Jurkat, Clone E6-1 (cell line): ENCODE measurements at places on chromosomes 5 and 9.
A peak's percentile ranks its signal among the peaks of the same experiment; 100 is the strongest.

GRCh38 chr5:114678778-114679177 lies 316.9 kb downstream of the KCNN2 start:
- no peak for DNase-seq

DNA sequence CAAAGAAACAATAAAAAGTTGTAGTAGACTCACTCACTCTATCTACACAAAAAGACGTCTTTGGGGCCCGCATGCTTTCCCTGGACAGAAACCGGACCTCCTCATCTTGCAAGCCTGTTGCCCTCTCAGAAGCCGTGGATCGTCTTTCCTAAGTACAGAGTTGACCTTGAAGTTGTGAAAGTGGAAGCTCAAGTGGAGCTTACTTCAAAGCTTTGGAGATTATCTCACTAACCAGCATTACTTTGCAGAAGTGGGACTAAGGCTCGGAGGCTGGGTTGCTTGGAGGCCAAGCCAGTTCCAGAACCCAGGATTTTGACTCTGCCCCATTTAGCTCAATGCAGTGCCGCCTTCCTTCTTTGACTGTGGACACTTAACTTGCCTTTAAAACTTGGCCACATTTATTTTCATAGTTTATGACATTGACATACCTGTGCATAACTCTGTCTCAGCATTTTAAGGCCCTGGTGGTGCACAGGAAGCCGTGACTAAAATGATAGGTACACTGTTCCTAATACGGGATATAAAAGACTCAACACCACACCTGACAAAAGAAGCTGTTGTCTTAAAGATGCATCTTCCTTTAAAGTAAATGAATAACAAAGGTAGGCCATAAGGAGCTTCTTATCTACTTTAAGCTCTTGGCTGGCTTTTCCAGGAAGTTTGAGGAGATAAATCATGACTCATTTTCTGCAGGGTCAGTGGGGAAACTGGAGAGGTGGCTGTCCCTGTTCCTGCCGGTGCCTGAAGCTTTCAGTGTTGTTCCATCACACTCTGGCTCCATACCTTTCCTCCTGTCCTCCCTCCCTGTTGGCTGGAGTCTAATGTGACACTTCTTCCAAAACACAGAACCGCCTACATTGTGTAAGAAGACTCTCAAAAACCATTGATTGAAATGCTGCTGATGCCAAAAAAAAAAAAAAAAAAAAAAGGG lies 10.7 kb downstream of the SLC25A25 start:
- DNase-seq = no peak

GRCh38 chr5:170626507-170627150 lies 122.8 kb downstream of the KCNIP1 start:
- DNase-seq = no peak

GRCh38 chr9:69871118-69871834 lies 50.7 kb downstream of the CFAP95 start:
- DNase-seq = no peak

DNA sequence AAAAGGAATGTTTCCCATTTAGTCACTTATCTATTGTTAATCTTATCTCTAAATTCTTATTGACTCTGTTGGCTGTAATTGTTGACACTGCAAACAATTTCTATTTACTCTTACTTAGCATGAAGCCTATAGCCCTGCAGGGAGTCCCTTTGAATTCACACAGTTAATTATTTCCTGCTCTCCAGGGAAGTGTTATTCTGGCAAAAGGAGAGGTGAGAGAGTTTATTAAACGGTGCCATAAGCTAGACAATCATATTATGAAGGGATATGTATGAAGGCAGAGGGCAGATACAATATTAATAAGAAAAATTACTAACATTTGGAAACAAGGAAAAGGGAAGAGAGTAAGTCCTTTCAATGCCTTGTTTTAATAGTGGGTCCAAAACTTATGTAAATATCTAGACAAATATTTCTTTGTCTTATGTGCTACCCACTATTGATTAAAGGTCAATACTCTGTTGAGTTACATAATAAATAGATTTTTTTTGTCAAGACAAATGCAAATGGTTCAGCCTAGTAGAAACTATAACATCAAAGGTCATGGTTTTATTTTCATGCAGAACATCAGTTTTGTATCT lies 107.1 kb downstream of the CDH18 start:
- no peak for DNase-seq

DNA sequence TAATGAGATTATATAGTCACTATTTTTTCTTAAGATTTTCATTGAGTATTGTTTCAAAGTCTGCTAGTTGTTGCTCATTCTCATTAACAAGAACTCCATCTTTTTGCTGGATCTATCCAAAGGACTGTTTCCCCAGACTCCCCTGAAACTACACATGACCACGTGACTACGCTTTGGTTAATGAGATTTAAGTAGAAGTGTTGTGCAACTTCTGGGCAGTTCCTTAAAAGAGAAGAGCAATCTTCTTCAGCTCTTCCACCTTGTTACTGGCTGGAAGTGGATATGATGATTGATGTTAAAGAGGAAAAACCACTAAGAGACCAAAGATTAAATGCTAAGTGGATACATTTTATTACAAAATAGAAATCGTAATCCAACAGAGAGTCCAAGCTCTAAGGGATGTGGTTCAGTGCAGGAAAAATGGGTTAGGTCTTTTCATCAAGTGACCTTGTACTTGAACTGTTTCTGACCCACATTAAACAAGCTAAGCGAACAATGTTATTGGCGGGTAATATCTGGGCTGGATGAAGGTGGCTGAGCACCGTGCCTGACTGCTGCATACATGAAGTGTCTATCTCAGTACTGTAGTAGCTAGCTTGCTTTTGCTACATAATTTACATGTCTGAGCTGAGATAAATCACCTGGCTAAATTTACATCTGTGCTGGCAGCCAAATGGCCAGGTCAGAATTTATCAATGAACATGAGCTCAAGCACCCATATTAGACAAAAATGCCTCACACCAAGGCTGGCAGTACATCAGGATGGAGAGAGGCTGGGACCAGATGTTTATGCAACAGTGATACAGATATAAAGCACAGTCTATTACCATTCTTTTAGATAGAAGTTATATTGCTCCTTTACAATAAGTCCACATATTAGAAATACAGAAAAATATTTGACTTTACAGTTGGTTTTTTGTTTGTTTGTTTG lies 7.5 kb upstream of the CTNNAL1 start:
- DNase-seq = no peak

DNA sequence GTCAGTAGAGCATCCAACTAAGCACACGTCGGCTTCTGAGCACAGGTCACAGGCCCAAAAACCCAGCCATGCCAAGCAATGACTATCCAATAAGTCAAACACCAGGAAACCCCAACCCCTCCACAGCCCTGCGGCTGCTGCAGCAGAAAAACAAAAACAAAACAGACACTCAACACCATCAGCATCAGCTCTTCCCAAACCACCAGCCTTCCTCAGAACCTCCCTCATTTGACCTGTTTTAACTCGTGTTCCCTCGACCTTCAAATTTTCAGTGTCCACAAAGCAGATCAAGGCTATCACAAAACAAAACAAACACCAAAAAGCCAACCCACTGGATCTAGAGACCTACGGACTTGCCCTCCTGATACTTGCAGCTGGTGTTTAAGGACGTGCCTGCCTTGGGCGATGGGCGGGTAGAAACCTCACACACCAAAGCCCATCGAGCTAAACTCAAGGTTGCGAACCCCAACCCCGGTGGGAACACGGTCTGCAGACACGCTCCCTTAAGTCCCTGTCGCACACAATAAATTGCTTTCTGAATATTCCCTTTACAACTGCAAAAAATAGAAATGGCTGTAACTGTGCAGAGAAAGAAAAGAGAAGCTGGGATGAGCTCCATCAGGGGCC lies 247.1 kb upstream of the ANKRD55 start:
- DNase-seq = no peak

DNA sequence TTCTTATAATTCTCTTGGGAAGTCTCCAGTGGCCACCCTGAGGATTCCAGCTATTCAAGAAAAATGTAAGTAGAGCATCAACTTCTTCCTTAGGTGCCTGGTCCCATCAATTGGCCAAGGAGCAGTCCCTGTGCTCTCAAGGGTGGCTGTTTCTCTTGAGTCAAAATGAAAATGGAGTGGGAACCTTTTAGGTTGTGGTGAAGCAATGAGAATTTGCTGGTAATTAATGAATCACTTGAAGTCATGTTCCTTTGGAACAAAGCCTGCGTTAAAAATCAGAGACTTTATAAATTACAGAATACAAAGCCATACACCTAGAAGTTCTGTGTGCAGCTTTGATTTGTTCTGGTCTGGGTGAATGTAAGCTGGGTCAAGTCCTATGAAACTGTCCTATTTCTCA lies 48.9 kb downstream of the IL31RA start:
- DNase-seq = no peak

- no peak for DNase-seq
Observed at GRCh38 chr9:22157276-22157675, 148.2 kb upstream of the CDKN2B start.

DNA sequence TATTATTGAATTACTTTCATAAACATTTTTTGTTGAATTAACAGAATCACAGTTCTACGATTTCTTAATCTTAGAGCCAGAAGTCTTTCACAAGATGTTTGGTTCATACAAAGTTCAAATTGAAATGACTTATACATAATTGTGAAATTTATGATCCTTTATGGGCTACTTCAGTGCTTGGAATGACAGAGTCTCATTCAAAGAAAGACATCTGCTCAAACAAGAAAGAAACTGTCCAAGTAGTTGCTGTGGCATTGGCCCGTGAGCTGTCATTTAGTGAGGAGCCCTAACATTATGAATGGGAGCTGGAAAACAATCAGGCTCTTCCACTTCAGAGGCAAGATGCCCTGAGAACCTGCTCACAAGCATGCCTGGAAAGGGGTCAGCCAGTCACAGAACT lies 63.4 kb downstream of the AUH start:
- DNase-seq = no peak

GRCh38 chr5:71601222-71602026 lies 14.3 kb downstream of the MCCC2 start:
- DNase-seq = peak; percentile 78

- no peak for DNase-seq
Observed at GRCh38 chr5:150329038-150329437, 26.3 kb upstream of the ARSI start.

- no peak for DNase-seq
Observed at GRCh38 chr9:71628247-71628646, 140.1 kb downstream of the CEMIP2 start.

DNA sequence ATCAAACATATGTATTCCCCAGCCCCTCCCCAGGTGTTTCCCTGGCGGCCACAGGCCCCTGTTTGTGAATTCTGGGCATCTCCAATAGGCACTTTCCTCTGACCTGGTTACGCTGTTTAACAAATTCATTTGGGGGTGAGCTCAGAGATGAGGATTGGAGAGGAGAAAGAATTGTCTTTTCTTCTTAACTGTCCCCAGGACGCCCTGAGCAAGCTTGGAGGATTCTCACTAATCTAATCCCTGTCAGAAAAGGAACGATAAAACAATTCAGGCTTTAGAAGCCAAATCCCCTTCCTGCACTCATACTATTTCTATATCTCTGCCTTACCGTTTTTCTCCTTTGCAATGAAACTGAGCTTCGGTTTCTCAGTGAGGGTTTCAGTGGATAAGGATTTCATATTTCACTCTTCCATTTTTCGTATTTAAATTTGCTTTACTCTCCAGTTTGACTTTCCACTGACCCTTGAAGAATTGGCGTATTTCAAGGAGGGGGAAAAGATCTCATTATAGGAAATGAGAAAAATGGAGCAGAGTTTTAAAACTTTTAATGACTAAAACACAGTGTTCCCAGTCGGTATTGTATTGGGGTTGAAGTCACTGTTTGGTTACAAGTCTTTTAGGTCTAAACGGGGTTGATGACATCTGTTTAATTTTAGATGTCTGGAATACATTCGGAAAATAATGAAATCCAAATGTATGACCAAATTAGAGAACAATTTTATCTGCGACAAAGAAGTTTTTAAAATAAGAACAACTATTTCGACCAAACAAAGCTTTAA lies 180.1 kb downstream of the MACROH2A1 start:
- DNase-seq = no peak

- DNase-seq = no peak
Observed at GRCh38 chr5:42301349-42301748, 121.9 kb upstream of the GHR start.

DNA sequence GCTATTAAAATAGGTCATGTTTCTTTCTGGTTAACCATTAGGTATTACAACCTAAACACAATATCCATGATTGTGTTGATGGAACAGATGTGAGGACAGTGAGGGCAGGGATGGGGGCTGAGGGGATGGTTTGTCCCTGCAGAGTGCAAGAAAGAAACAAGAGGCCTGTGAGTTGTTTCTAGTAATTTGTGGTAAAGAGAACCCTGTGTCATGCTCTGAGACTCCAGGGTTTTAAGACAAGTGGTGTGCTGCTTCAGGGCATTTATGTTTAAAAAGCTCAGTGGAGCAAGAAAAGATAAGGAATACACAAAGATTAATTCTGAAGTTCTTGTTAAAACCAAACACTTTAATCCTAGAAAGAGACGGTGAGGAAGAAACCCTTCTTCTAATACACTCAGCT lies 656.5 kb downstream of the TLE1 start:
- no peak for DNase-seq

DNA sequence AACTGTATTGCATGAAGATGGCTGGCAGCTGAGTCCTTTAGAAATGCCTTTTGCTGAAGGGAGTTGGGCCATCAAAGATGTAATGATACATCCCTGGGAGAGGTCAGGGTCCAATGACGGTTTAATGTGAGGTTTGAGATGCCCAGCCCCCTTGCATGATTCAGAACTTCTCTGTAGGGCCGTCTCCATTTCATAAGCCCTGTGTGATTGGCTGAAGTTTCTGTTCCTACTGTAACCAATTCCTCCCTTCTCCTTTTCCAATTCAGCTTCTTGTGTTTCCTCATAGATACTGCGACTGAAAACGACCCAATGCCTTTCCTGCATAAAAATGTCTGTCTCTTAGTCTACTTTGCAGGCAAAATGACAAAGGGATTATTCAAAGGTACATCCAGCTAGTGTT lies 47.9 kb upstream of the ST8SIA4 start:
- no peak for DNase-seq

DNA sequence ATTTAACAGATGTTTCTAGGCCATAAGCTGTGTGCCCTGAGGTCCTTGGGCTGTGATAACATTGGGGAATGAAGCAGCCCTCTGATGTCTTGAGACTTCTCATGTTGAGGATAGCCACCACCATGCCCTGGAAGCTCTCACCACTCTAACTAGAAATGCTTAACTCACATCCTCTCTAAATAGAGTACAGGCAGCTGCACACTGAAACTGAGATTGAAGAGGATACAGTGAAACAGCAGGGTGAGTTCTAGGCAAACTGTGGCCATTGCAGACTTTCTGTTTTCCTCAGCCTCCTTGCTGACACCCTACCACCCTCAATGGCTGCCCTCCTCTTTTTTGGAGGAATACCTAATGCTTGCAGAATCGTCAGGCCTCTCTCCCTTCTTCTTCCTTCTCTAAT lies 22.4 kb downstream of the UTP15 start:
- no peak for DNase-seq

DNA sequence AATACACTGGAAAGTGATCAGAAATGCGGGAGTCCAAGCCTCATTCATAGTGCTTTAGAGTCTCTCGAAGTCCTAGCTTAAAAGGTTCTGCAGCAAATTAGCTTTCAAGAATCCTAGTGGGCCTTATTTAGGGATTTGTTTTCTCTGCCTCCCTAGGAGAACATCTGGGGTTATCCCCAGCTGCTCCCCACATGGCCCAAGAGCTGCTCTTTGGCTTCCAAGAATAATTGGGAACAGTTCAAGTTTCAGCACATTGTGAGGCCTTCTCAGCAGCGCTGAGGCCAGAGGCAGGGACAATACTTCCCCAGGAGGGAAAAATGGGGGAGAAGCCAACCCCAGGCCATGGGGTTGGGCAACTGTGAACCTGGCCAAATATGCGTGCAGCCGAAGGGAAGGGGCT lies 108.7 kb downstream of the LIFR start:
- no peak for DNase-seq

- DNase-seq = no peak
Observed at GRCh38 chr9:75814667-75815066, 75.8 kb upstream of the PCSK5 start.

GRCh38 chr9:7105095-7105494 lies 347.3 kb downstream of the KDM4C start:
- no peak for DNase-seq
